ENCODE measurements at places on chromosomes 5 and 9. TPM values are rescaled to one million over a fixed set of nuclear protein-coding genes. Genes with fewer than 3 reads are reported as not detected.

- no peak for DNase-seq
Observed at GRCh38 chr5:173645437-173645807, 29.0 kb upstream of the BOD1 start.

DNA sequence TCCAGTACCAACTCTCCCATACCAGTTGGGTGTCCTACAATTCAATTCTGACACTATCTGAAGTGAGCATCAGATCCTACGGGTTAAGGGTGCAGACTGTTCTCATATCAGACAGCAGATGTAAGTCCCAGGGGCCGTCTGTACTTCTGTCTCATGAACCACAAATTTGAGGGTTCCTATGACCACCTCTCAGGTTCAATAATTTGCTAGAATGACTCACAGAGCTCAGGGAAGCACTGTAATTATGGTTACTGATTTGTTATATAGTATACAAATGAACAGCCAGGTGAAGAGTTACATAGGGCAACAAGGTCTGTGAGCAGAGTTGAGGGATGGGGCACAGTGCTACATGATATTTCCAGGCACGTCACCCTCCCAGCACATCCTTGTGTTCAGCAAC lies 499.1 kb downstream of the DMAC1 start:
- no peak for DNase-seq

- DNase-seq, result no peak
Observed at GRCh38 chr9:36779582-36779981, 206.9 kb downstream of the MELK start.

DNA sequence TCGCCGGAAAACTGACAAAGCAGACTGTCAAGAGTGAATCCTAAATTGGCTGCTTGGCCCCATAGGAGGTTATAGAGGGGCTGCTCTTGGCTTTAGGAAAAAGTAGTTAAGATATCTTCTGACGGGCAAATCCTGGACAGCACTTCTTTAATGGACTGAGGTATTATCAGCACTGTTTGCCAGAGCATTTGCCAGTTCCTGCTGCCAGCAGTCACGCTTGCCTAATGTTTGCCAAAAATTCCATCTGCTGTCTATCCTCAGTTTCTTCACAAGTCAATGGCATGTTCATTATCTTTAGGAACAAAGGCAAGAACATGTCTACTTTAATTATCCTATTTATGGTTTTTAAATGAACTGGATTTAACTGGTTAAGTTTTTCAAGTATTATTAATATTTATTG lies 25.8 kb upstream of the SREK1 start:
- DNase-seq, result no peak

GRCh38 chr9:98974554-98974953 lies 30.8 kb downstream of the COL15A1 start:
- no peak for DNase-seq

DNA sequence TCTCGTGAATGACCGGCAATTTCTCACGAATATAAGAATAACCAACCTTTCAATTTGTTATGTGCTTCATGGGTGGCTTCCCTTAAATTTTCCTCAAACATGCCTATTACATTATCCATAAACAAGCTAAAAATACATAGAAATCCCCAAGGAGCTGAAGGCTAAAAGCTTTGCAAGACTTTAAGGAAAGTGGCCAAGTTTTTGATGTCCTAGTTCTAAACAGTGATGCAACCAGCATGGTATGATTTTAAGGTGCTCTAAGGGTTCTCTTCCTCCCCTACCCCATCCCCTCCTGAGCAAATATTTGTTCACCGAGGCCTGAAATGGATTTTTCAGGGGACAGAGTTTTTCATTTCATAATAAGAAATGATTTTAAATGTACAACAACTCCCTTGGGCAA lies 79.8 kb downstream of the RGS7BP start:
- DNase-seq, result no peak

DNA sequence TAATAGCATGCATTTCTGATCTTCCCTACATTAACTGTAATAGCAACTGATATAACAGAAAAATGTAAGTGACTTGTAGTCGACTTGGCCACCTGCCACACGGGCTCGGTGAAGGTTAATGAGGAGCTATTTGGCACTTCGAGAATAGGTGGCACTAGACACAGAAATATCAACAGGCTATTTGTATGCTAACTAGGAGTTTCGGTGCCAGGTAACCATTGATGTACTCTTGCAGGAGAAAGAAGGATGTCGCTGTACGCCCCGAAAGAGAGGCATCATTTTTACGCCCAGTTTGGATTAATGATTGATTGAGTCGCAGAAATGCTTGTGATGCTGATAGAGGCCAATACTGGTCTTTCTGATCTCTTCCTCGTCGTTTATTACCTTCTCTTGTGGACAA lies 516 bp upstream of the DMRT2 start:
- no peak for DNase-seq

- DNase-seq, result no peak
Observed at GRCh38 chr9:92298036-92298435, 4.5 kb upstream of the IARS1 start.

- DNase-seq, result no peak
Observed at GRCh38 chr5:6394429-6395101, 16.2 kb upstream of the MED10 start.

- no peak for DNase-seq
Observed at GRCh38 chr9:14438232-14439021, 124.5 kb upstream of the NFIB start.

DNA sequence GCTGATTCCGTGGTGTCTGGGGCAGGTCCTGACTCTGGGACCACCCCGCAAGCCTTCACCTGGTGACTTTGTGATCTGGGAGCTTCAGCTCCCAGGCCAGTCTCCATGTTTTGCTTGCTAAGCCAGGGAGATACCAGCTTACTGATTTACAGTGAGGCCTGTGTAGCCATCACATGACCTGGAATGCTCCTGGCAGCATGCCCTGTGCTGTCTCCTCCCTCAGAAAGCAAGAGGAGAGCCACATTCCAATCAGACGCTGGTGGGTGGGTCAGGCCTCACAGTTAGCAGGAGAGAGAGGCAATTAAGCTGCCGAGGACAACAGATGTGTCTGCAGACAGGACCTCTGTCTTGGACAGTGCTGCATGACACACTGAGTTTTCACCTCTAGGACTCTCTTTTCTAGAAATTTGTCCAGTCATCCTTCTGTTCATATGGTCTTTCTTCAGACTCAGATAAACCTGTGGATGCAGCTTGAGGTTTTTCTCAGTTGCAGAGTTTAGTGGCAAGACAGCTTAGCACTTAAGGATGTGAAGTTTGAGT lies 24.4 kb upstream of the GRPEL2 start:
- DNase-seq, result peak; percentile 83

DNA sequence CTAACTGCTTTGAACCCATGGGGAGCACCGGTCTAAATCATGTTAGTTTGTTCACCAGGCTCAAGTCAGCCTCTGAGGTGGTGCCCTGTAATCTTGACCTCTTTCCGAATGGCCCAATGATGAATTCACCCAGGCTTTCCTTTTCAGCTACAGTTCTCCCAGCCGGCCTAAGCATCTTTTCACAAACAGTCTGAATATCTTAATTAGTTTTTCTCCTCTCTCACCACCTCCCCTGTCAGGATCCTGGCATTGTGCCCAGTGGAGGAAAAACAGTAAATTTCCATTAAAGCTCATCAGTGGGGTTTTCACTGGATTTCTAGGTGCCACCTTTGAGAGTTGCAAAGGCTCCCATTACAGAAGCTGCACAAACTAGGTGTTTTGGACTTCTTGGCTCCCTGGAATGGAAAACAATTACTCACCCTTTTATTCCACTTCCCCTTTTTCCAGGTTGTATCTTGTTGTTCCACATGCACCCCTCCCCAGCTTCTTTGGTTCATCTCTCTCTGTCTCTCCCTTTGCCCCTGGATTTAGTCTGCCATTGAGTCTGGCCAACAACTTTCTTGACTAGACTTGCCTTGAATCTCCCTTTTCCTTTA lies 69.4 kb upstream of the ADAMTSL1 start:
- no peak for DNase-seq

DNA sequence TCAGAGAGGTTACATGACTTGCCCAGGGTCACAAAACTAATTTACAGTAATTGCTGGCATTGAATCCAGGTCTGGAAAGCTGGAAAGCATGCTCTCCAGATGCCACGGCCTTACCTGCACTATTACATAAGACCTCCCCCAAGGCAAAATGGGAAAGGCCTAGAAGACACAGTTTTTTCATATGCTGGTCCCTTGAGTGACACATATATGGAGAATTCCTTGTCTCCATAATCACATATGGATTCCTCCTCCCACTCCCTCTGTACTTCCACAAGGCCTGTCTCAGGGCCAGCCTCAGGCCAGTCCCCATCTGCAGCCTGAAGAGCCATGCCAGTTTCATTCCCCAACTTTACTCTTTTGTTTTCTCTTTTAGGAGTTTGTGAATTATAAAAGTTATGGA lies 28.6 kb upstream of the MEIKIN start:
- no peak for DNase-seq

DNA sequence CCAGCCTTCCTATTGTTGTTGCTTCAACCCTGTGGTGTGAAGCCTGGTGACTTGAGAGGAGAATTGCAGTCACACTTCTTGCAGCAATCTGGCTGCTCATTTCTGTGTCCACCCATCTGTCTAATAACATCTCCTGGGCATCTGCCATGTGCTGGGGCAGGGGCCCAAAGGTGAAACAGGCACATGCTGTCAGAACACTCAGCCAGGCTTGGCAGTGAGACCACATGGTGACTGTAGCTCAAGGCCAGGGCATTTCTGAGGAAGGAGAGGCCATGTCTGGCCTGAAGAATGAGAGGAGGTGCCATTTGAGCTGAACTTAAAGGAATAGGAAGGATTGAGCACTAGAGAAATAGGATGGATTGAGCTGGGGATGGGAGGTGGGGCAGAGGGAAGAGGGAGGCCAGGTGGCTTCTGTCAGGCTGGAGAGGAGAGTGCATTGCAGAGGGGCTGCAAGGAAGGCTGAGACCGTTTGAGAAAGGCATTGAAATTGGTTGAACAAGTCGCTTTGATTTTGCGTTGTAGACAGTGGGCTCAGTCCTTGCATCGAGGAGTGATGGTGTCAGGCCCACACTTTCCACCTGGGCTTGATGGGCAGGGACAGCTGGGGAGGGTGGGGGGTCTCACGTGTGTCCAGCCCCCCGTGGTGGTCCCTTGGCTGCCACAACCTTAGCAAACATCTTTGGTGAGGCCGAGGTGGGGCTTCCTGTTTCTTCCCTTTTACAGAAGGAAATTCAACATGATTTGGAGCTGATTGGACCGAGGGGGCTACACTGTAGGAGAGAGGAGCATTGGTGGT lies 222.4 kb downstream of the CACNA1B start:
- DNase-seq, result no peak

- no peak for DNase-seq
Observed at GRCh38 chr9:98909935-98910334, 33.8 kb upstream of the COL15A1 start.

DNA sequence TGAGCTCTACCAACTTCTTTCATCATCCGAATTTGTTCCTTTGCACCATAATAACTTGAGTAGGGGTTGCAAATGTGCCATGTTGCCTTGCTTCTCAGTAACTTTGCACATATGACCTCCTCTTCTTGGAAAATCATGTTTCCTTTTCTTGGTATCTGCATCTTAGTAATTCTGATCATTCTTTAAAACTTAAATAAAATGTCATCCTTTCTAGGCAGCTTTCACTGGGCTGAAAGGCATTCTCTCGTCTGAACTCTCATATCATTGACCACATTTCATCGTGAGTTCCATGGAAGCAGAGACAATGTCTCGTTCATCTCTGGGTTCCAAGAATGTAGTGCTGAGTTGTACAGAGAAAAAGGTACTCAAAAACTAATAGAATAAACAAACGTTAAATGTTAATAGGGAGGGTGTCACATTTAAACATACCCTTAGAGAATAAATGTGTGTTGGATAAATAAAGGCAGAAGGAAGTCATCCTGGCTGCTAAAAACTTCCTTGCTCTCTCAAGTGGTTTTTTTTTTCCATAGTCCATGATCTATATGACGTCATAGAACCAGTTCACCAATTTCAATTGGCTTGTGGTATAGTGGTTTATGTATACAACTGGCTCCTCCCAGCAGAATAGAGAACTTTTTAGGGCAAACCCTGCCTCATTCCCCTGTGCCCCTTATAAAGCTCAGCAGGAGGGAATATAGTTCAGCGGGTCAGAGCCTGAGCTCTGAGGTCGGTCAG lies 218.1 kb upstream of the TRIM32 start:
- no peak for DNase-seq

DNA sequence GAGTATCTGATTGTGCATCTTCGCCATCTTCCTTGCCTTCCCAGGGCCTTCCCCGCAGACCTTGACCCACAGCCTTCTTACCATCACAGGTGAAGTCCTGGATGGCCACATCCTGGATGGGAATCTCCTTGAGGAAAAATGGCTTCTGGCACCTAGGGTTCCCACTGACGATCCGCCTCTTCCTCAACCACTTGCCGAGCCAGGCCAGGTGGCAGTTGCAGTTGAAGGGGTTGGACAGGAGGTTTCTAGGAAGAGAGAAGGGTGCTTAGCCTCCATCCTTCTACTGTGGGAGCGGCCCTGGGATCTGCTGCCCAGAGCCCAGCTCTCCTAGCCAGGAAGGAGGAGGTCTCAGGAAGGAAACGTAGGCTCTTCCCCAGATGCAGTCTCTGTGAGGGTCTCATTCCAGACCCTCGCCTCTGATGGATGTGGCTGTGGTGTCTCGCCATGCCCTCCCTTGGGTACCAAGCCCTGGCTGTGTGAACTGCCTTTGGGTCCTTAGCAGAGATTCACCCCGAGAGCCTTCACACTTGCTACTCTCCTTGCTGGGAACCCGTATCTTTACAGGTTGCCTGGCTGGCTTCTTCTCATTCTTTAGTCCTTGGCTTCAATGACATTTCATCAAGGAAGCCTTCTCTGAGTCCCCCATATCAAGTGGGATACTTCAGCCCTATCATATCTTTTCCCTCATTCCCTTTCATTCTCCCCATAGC lies 170.4 kb upstream of the PANK3 start:
- no peak for DNase-seq

The INVS gene
- 26.4 TPM for polyA plus RNA-seq

The TDRD7 gene
- 6.4 TPM for polyA plus RNA-seq

The SLC6A7 gene
- 0.05 TPM for polyA plus RNA-seq

The PCDHB15 gene
- 12.0 TPM for polyA plus RNA-seq

The CCL27 gene
- polyA plus RNA-seq, result 0.57 TPM

The PPP3R2 gene
- polyA plus RNA-seq, result not detected

The FAM169A gene
- 6.4 TPM for polyA plus RNA-seq

The THBS4 gene
- 4.5 TPM for polyA plus RNA-seq

The GRXCR2 gene
- not detected for polyA plus RNA-seq

All from right lung (tissue), 10 donors.